HS-5 (cell line): ENCODE measurements at places on chromosomes 2 and 18.

GRCh38 chr2:42788882-42789281 is 3.5 kb downstream of the HAAO start:
- no peak for DNase-seq

GRCh38 chr2:207285473-207285815 is 119.7 kb upstream of the KLF7 start:
- DNase-seq: no peak

GRCh38 chr2:231955758-231956472 is 5.6 kb upstream of the DIS3L2 start:
- DNase-seq: no peak

GRCh38 chr18:50299626-50300388 is 12.3 kb upstream of the CXXC1 start:
- no peak for DNase-seq

DNA sequence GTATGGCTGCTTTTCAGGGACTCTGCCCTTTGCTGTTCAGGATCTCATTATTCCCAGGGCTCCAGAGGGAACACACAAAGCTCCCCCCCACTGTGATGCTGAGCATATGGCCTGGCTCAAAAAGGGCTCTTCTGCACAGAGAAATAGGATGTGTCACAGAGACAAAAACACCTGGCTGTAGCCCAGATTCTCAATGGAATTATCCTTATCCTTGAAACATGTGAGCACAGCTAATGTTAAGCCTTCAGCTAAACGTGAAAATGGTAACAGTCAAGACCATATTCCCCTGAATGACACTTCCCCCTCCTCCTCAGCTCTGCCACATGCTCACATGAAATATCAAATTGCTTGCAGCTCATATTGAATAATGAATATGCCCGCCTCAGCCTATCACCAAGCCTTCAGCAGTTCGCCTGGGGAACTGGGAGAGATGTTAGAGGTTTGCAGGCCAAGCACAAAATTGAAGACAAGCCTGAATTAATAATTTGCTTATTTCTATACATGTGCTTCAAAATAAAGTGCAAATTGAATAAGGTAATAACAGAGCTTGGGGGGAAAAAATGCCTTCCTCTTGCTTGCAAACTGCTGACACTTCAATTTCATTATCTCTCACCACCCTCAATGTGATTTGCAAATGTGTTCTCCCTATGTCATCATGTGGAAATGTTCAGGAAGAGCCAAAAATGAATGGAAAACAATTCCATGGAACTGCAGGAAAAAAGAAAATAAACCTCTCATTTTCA is 181.0 kb upstream of the HNRNPA3 start:
- DNase-seq: no peak

DNA sequence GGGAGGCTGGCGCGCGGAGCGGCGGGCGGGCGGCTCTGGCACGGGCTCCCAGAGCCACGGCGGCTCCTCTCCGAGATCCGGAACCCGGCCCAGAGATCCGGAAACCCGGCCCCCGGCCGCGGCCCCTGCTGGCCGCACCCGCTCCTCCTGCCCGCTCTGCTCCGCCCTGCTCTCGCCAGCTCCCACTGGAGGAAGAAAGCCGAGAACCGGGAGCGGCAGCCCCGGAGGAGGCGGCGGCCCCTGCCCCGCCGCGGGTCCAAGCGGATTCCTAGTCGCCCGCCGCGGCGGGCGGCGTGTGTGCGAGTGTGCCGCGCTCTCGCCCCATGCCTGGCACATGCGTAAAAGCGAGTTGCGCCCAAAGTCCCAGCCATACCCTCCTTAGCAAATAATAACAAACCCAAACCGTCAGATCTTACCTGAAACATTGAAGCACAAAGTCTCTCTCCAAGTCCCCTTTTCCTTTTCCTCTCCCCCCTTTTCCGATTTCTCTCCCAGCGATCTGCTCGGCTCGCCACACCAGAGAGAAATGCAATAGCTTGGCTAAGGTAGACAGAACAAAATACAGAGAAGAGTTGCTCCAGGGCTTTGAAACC is 108.7 kb upstream of the KCTD1 start:
- no peak for DNase-seq

DNA sequence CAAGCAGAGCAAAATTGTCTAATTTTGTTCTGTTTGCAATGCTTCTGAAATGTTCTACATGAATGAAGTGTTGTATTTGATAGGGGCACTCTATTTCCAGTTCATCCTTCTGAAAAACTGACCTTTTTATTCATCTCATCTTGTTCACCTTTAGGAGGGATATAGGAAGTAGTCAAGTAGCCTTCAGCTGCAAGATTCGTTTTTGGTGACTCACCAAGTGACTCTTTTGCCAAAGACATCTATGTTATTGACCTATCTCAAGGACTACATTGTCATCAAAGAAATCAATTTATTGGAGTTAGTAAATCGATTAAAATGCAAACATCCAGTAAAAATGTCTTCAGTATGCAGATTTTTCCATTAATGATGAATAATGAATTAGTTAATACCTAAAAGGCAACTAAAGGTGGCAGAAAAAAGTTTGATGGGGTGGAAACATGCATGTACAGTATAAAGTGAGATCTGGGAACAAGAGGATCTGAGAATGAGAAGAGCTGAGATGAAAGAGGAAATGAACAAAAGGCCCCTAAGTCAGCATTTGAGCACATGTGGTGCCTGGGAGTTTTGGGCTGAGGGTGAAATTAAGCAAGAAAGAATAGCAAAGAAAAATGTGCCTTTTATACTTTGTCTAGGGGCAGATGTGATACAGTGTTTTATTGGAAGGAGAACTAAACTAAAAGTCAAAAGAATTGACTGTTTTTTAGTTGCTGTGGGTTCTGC is 255.1 kb upstream of the LINC00305 start:
- DNase-seq: no peak

- no peak for DNase-seq
Observed at GRCh38 chr18:37435996-37436395, 129.6 kb downstream of the CELF4 start.

DNA sequence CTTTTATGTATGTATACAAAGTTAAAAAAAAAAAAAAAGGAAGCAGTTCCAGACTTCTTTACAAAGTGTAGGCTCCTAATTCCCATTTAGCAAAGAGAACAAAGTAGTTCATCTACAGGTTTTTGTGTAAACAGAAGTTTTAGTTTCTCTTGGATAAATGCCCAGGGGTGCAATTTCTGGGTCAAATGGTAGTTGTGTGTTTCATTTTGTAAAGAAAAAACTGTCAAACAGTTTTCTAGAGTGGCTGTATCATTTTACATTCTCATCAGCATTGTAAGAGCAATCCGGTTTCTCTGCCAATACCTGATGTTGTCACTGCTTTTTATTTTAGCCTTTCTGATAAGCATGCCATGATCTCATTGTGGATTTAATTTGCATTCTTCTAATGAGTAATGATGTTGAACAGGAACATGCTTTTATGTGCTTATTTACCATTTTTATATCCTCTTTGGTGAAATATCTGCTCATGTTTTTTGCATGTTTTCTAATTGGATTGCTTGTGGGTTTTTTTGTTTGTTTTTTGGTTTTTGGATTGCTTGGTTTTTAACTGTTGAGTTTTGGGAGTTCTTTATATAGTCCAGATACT is 16.6 kb upstream of the PSME4 start:
- DNase-seq: no peak

GRCh38 chr2:149310349-149310748 is 20.0 kb upstream of the LYPD6 start:
- DNase-seq: no peak

DNA sequence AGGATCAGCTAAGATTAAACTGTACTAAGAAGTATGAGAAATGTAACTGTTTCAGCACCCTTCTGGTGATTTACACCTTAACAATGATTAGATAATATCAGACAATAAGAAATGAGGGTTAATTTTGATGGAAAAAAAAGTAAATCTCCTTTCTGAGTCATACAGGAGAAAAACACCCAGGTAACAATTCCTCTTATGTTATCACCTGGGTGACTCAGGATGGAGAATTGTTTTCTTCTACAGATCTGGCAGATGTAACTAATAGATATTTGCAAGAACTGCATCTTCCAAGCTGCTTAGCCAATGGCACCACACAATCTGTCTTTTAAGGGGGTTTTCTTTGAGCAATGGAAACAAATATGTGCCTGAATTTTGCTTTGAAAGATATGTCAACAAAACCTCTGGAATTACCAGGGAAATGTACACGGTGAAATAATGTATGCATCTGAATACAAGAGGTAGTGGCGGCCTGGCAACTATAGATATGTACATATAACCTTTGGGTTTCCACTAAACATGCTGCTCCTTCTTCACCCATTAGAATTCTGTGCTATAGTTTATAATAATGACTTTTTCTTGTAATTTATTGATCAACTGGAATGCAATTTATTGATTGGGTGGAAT is 407.9 kb downstream of the CPS1 start:
- no peak for DNase-seq

DNA sequence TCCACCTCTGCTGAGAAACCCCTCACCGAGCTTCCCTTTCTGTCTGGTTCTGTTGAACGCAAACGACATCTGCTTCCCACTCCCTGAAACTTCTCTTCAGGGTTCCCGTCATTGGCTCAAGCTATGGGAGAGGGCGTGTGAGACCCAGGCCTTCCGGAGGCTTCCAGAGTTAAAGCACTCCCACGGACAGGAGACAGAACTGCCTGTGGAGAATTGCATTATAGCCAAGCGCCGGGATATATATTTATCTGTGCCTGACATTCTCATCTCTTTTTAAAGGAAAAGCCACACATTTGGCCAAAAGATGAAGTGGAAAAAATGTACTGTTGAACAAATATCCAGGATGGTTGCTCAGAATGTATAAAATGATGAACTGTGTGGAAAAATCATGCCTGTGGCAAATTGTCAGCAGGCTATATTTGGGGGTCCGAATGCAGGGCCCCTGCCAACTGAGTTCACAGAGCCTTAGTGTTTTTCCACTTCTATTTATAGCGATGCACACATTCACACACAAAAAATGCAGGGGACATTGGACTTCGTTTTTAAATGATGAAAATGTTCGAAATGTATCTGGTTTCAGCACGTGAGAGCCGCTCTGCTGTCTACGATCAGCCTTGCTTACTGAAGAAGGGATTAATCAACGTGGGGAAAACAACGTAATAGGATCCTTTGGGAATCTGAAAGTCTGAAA is 59.5 kb downstream of the E2F6 start:
- DNase-seq: no peak

DNA sequence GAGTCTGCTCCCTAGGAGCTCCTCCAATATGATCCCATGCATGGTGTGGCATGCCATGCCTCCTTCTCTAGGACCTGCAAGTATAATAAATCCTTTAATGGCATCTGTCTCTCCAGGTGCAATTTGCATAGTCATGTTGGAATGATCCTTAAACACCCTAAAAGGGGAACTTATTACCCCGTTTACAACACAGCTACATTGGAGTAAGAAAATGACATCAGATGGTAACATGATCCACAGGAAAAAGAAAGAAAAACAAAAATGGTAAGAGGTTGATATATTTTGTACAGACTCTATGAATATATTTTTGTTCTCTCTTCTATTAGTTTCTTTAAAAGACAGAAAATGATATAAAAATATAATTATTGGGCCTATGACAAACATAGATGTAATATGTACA is 79.0 kb downstream of the CRACDL start:
- no peak for DNase-seq

GRCh38 chr18:33757037-33757436 is 179.0 kb downstream of the ASXL3 start:
- peak; percentile 34 for DNase-seq

GRCh38 chr2:238346544-238346943 is 26.2 kb downstream of the TRAF3IP1 start:
- no peak for DNase-seq

GRCh38 chr2:231039294-231039664 is 2.0 kb downstream of the C2orf72 start:
- DNase-seq: no peak

- DNase-seq: no peak
Observed at GRCh38 chr2:60742419-60742818, 13.6 kb upstream of the PAPOLG start.

DNA sequence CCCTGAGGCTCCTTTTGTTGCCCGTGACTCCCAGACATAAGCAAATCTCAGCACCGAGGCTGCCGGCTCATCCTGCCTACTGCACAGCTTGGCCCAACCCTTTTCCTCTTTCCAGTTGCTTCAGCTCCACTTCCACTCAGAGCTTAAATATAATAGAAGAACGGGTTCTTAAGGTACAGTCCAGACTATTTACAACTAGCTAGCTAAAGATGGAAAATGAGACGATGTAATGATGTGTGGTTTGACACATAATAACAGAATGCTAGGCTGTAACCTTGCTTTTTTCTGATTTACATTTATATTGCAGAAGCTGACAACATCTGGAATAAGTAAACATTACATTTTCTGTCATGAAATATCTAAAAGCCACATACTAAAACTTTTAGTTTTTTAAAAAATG is 26.9 kb upstream of the ATP9B start:
- no peak for DNase-seq

DNA sequence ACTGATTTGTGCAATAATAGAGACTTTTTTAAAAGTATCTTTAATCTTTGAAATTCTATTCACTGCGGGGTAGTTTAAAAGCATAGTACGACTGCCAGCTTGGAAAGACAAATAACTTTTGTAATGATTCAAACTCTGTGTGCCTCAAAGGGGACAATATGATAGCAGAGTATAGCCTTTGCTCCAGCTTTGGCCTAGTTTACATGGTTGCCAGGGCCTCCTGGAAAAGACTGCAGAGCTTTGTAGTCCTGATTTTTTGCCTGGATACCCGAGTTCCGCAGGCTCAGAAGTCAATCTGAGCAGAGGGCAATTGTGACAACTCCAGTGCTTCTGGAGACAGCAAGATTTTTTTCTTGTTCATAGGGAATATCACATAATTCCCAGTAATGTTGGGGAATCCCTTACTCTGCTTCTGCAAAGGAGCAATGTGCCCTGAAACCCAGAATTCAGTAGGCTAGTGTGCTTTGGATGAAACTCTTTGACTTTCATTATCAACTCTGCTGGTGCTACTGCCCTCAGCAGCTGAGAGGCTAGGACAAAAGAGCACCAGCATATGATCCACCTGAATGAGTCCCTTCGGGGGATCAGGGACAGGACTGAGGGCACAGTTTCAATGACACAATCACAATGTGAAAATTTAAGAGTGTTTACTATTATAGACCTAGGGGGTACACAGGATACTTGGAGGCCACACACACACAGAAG is 768.1 kb downstream of the TMEM182 start:
- no peak for DNase-seq

- DNase-seq: no peak
Observed at GRCh38 chr2:19872302-19872701, 29.5 kb downstream of the TTC32 start.

GRCh38 chr18:76499637-76500340 is 4.7 kb upstream of the ZNF516 start:
- no peak for DNase-seq

GRCh38 chr18:79765491-79766245 is 32.1 kb upstream of the KCNG2 start:
- DNase-seq: no peak

DNA sequence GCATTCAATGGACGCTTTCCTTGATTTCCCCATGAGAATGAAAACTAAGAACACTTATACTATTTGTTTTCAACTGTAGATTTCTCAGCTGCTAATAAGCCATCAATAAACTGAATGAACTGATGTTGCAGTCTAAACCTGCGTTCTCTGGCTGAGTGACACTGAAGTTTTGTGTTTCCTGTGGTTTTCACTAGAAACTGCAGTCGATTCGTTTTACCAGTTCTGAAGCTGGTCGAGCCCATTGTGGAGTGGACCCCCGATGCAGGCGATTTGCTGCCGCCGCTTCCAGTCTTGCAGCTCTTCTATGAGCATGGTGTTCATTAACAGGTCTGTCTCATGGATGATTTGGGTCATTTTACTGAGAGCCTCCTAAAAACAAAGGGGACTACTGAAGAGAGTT is 50.6 kb upstream of the STAT1 start:
- DNase-seq: no peak
